ENCODE measurements at places on chromosomes 2 and 18. TPM values are rescaled to one million over a fixed set of nuclear protein-coding genes. Genes with fewer than 3 reads are reported as not detected.

GRCh38 chr2:157887946-157888345 is 11.8 kb upstream of the ACVR1 start:
- DNase-seq: no peak

DNA sequence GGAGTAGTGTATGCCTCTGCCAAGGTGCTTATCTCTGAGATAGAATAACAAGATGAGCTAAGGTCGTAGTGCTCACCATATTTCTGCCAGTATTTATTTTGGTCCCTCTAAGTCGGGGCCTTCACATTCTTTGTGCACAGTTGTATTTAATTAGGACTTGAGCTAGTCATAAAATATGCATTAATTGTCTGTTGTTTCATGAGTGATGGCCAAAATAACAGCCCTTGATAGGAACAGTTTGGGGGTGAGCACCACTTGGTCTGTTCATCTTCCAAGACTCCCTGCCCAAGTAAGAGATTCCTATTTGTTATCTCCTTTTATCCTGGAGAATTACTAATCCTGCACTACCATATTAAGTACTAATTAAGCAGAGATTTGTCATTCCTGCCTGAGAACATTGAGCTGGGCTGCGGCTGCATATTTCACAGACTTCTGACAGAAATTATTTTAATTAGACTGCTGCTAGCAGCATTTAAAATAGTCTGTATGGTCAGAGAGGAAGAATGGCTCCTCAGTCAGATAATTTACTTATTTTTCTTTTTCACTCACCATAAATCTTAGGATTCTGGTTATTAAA is 435.1 kb downstream of the MTX2 start:
- no peak for DNase-seq

DNA sequence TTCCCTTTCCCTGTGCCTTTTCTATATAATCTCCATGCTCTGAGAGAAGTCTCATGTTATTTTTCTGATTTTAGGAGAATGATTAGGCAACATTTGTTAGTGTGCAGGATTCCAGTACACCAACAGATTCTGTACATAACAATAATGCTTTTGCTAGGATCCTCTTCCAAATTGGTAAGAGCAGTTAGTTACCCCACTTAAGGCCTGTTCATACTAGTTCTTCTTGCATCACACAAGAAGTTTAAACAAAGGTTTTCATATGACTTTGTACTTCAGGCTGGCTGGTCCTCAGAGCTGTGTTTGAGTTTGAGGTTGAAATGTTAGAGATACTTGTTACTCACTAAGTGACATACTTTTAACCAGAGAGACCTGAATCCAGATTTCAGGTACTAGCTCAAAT is 686.9 kb upstream of the NRXN1 start:
- DNase-seq: no peak

The FSIP2 gene
- 1.3 TPM for polyA plus RNA-seq

GRCh38 chr2:12721566-12722446 is 5.1 kb downstream of the TRIB2 start:
- DNase-seq: no peak

The SGPP2 gene
- polyA plus RNA-seq: 6.3 TPM

- no peak for DNase-seq
These were observed 301.3 kb upstream of the RAB12 start for GRCh38 chr18:8307960-8308359.

DNA sequence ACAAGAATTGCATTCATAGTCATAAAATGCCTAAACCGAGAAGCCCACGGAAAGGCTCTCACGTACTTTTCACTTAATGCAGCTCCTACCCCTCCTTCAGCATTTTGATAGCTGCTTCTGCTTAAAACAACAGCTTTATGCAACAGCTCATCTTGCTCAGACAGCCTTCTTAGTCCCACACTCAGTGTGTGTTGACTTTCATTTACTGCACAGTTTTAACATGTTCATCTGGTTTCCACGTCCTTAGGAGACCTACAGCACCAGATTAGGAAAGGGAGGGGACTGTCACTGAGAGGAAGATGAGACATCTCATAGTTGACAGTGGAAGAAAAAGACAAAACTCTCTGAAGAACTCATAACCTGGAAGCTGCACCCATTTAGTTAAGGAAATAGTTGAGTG is 435.4 kb downstream of the SETBP1 start:
- DNase-seq: no peak
